LHCN-M2 (cell line): ENCODE measurements at places on chromosomes 11 and 22. TPM values are rescaled to one million over a fixed set of nuclear protein-coding genes. Genes with fewer than 3 reads are reported as not detected.

KLHL35 gene
- total RNA-seq, result 5.7 and 10.1 TPM in 2 replicates

CHRM1 gene
- not detected in 2 replicates for total RNA-seq

SLC43A3 gene
- 113 and 153 TPM in 2 replicates for total RNA-seq

CARD18 gene
- total RNA-seq, result not detected in 2 replicates
